ENCODE measurements at places on chromosomes 16 and 17.

GRCh38 chr17:73232587-73233373 is 28.9 kb downstream of the CPSF4L start:
- peak; percentile 51 for DNase-seq

DNA sequence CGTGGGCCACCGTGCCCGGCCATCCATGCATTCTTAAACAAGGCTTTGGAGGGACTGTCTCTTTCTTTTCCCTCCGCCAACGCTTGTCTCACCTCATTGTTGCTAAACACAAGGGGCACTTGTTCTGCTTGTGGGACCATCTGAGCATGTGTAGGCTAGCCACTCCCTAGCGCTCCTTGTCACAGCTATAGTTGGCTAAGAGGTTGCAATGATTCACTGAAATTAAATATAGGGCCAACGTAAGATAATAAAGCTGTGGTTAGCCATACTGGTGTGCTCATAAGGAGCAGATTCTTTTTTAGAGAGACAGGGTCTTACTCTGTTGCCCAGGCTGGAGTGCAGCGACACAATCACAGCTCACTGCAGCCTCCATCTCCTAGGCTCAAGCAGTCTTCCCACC is 41.2 kb downstream of the KIAA0513 start:
- DNase-seq = no peak

DNA sequence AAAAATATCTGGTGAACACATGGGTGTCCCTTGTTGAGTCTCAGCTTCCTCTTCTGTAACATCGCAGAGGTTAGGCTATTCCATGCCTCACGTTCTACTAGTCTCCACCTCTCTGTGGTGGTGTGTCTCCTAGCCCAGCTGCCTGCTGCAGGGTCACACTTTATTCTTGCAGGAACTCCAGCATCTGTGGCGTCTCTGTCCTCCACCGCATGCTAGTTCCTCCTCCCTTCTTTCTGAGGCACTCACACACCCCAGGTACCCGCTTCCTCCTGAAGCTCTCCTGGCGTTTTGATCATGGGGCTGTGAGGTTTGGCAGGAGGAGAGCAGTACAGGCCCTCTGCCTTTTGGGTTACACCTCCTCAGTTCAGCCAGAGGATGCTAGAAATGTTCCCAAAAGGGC is 9.9 kb upstream of the TEX2 start:
- no peak for DNase-seq

GRCh38 chr16:65739518-65739917 is 617.7 kb upstream of the CDH11 start:
- no peak for DNase-seq

GRCh38 chr16:31471875-31472708 is at the start of gene TGFB1I1:
TGFB1I1 (plus strand) TSS chr16:31472152; CDS start chr16:31472189, 37 bp downstream.
- peak; percentile 90 for DNase-seq

- peak; percentile 83 for DNase-seq
These were observed 147.3 kb downstream of the CCDC182 start for GRCh38 chr17:57597531-57598453.

GRCh38 chr17:11996722-11997146 is 541 bp downstream of the ZNF18 start:
- DNase-seq = peak; percentile 50

GRCh38 chr17:57782062-57782490 is 37.0 kb upstream of the CCDC182 start:
- no peak for DNase-seq

DNA sequence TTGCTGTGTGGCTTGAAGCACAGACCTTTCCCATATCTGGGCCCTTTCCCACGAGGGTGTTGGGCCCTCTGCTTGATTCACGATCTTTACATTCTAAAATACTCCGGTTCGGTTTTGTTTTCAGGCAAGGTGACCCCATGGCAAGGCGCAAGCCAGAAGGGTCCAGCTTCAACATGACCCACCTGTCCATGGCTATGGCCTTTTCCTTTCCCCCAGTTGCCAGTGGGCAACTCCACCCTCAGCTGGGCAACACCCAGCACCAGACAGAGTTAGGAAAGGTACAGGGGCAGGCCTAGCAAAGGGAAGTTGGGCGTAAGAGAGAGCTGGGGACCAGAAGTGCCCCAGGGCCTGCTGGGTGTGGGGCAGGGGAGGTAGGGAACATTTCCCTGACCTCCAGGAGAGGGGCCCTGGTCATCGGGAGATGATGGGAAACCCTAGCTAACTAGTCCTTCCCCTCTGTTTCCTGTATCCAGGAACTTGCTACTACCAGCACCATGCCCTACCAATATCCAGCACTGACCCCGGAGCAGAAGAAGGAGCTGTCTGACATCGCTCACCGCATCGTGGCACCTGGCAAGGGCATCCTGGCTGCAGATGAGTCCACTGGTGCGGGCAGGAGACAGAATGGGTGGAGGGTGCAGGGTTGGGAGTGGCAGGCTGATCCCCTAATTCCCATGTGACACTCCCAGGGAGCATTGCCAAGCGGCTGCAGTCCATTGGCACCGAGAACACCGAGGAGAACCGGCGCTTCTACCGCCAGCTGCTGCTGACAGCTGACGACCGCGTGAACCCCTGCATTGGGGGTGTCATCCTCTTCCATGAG is 1.4 kb downstream of the ALDOA start:
- DNase-seq = no peak

GRCh38 chr17:42843358-42843934 is 934 bp upstream of the AOC2 start:
- peak; percentile 84 for DNase-seq

DNA sequence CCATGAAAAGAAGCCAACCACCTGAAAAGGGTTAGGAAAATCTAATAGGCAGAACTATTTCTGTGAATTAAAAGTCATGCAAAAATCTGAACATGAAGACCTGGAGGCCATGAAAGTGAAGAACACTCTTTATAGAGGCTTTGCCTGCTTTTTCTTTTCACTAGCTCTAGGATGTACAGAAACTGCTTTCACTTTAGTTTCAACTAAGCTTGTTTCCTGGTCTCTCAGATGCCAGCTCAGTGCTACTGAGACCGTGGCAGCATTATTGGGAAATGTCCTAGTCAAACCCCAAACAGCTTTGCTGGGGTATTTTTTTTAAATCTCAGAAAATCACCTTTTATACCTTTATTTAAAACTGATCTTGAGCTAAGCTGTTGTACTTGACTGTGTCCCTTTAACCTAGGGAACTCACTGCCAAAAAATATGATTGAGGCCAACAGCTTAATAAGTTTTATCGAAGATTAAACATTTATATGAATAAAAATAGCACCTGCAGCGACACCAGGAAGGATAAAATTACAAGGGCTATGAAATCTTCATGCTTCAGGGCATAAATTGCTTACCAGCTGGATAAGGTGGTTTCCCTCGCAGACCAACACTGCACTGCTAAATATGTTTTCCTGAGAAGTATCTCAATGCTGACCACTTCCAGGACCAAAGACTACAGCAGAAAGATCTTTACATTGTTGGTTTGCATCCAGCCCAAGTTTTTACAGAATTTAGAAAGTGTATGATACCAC is 621.8 kb upstream of the ZFHX3 start:
- no peak for DNase-seq

GRCh38 chr17:59372138-59372751 is 40.8 kb downstream of the YPEL2 start:
- peak; percentile 84 for DNase-seq

DNA sequence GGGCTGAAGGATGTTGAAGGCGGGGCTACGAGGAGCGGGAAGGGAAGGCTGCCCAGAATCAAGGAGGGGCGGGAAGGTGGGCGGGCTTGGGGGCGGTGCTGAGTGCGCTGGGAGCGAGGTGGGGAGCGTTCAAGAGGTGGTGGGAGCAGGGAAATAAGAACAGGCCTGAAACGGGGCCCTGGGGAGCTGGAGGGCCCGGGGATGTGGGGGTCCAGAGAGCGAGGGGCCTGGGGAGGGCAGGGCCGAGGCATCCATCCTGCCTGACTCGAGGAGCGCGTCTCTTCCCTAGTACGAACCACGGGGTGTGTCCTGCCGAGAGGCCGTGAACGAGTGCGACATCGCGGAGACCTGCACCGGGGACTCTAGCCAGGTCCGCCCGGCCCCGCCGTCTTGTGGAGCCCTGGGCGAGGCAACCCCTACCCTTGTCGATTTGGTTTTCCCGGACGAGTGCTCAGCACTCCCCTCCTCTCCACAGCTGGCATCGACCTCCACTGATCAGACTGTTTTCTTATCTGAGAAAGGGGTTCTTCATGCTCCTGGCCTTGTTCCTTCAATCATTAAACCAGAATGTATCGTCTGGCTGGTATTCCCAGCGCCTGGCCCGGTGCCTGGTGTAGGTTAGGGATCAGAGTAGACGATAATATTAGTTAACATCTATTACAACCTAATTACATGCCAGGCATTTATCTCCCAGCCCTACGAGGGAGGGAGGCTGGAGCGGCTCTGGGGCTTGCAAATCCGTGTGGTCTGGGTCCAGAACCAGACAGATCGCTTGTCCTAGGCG is 17.2 kb downstream of the ADAM11 start:
- no peak for DNase-seq

GRCh38 chr17:58541249-58541648 is 26.8 kb upstream of the MTMR4 start:
- no peak for DNase-seq

GRCh38 chr17:37089956-37090355 is 141.2 kb downstream of the AATF start:
- no peak for DNase-seq

DNA sequence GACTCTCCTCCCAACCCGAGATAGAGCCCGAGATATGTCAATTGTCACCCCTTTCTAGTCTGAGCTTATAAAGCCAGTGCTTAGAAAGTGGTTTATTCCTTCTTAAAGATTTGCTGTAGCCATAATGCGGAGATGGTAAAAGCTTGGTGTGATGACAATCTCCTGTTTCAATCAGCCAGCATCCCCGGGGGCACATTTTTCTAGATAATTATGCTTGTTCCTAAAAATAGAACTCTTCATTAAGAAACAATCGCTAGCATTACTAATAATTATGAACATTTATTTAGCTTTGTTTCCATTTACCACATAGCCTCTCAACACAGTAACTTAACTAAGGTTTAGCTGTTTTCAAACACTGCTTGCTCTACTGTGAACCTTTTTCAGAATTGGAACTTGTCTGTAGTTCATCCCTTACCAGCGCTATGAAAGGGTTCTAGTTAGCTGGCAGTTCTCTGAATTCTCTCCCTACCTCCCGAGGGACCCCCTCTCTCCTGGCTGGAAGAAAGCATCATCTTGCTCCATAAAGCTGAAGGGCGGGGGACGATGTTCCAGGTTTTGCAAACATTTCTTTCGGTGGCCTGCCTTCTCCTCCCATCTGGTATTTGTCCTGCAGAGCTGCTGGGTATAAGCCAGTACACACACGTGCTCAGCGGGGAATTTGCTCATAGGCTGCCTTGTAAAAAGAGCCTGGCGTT is 922 bp upstream of the MRPL58 start:
- peak; percentile 87 for DNase-seq

DNA sequence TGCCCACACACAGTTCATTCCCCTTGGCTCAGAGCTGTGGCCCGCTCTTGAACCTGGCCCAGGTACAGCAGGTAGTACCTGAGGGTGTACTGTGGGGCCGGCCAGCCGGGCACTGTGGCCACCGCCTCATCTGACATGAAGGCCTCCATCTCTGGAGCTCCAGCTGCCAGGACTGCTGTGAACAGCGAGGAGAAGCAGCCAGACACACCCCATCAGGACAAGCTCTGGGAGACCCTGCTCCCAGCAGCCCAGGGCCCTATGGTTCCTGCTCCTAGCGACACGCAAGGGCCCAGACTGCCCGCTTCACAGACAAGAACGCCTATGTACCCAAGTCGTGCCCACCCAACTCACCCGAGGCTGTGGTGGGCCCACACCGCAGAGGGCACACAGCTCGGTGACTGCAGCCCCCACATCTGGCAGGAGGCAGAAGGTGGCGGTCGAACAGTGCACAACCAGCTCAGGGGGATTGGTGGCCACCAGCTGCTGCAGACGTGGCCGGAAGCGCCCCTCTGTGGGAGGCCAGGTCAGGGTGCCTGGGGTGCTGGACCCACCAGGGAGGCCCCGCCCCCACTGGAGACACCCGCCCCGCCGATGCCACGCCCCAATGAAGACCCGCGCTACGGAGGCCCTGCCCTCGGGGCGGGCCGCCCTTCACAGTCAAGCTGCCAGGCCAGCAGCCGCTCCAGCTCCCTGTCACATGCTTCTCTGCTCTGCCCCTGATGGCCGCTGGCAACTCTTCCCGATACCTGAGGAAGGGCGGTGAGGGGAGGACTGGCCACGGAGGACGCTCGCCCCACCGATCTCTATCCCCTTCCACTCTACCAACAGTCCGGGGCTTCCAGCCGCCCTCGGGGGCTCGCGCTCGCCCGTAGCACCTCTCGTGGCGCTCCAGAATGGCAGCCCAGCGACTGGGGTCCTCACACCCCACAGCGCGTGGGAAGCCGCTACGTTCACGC is 1.1 kb upstream of the STUB1 start:
- DNase-seq = peak; percentile 40

DNA sequence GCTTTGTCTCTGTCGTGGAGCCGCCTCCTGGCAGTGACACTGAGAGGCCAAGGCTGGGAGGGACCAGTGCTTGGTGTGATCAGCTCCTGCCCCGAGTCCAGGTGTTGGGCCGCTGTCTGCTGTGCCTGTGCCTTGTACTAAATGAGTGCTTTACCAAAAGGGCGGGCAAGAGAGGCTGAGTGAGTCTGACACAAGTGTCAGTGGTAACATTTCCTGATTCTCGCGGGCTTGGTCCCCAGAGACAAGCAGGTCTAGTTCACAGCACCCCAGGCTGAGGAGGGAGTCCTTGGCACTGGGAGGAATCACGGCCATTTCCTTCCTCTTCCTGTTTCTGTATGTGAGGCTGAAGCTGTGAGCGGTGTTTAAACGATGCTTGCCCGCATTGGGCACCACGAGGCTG is 30.2 kb downstream of the PLD6 start:
- DNase-seq = no peak

DNA sequence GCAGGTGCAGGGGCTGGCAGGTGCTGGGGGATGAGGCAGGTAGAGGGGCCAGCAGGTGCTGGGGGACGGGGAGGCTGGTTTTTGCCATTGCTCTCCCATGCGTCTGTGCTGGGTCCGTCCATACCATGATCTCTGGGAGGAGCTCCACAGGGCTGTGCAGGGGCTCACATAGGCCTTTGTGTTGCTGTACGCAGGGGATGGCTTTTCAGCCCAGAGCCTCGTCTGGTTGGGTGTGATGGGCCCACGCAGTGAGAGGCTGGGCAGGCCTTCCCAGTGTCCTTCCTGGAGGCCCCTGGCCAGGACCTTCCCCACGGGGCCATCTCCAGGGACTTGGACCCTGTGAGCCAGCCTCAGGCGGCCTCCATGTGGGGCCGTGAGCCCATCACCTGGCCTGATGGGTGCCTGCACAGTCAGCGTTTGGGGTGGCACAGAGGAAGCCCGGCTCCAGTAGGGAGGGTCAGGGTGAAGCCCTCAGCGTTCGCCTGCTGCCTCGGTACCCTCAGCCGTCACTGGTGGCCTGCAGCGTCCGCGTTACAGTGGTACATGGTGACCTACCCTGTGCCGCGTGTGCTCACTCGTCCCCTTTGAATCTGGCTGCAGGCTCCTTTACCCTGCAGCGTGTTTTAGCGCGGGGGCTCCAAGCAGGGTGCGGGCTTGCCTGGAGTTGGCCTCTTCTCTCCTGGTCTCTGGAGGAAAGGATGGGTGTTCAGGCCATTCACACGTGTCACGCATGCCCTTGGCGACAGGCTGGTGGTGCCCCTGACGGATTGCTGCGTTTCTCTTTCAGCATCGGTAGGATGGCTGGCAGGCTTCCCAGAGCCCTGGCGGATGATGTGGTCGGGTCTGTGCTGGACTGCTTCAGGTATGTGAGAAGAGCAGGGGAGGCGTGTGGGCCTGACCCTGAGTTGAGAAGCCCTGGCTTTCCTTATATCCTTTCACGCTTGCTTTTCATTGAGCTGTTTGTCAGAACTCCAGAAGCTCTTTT is 30.6 kb downstream of the ZNF750 start:
- DNase-seq = no peak

GRCh38 chr17:70109497-70109896 is 34.5 kb downstream of the KCNJ16 start:
- DNase-seq = no peak

- peak; percentile 18 for DNase-seq
These were observed 79.0 kb upstream of the SMURF2 start for GRCh38 chr17:64741038-64741641.

Data from AG20443 (cell line).